BJ (cell line): ENCODE measurements at places on chromosomes 3 and 15.

DNA sequence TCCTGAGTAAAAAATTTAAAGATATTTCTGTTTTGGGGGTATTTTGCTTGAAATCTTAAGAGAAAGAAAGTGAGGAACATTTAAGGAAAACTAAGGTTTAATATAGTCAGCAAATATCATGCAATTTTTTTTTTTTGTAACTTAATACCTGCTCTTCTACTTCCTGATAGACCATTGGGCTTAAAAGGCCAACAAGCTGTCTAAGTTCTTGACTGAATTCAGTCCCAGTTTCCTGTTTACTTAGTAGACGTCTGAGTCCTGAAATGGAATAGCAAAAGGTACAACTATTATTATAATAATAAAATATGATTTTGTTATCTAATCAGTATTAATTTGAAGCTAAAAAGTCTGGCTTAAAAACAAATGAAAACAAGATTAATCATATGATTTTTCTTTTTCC lies 37.9 kb downstream of the IQCB1 start:
- no peak for DNase-seq

DNA sequence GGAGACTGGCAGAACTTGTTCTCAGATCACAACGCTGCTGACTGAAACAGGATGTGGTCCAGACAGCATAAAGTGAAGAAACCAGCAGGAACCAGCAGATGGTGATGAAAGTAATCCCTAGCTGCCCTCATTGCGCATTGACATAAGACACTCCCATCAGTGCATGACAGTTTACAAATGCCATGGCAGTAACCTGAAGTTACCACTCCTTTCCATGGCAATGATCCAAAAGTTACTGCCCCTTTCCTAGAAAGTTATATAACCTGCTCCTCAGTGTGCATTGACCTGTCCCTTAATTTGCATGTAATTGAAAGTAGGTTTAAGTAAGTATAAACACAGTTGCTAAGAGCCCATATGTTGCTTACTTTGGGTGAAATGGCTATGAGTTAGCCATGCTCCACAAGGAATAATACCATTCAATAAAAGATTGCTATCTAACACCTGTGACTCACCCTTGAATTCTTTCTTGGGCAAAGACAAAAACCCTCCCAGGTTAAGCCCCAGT lies 149.1 kb upstream of the CD96 start:
- no peak for DNase-seq

- DNase-seq, result peak; percentile 36
Measured at GRCh38 chr3:107705046-107705445, 182.3 kb downstream of the BBX start.

GRCh38 chr15:40511093-40511471 lies 40.3 kb downstream of the CHST14 start:
- no peak for DNase-seq

DNA sequence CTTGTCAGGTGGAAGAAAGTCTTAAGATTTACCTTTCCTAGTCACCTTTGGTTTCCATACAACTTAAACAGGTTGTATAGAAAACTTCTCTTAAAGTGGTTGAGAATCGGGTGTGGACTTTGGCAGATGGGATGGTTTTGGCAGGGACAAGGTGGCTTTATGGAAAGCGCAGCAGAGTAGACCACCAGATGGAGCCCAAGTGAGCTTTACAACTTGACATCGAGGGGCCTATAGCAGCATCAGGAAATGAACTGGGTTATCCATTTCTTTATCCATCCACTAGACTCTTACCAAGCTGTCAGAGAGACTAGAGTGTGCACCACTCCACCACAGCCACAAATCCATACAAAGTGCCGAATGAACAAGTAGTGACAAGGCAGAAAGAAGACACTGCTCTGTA lies 85.3 kb upstream of the MBNL1 start:
- no peak for DNase-seq
